ENCODE measurements at places on chromosomes 7 and 10. TPM values are rescaled to one million over a fixed set of nuclear protein-coding genes. Genes with fewer than 3 reads are reported as not detected.

- DNase-seq: no peak
Observed at GRCh38 chr7:19060761-19061259, 56.6 kb downstream of the TWIST1 start.

GRCh38 chr7:76327610-76328009 is 25.1 kb downstream of the HSPB1 start:
- DNase-seq: no peak

DNA sequence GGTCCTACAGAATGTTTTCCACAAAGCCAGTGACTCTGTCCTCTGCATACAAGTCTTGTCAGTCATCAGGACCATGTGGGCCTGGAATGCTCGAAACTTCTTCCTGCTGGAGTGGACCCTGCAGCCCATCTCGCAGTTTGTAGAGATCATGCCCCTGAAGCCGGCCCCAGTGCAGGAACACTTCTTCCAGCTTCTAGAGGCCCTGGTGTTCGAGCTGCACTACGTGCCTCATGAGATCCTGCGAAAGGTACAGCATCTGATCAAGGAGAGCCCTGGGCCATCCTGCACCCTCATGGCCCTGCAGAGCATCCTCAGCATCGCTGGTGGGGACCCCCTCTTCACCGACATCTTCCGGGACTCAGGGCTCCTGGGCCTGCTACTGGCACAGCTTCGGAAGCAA is 46.5 kb downstream of the WDFY4 start:
- DNase-seq: no peak

DNA sequence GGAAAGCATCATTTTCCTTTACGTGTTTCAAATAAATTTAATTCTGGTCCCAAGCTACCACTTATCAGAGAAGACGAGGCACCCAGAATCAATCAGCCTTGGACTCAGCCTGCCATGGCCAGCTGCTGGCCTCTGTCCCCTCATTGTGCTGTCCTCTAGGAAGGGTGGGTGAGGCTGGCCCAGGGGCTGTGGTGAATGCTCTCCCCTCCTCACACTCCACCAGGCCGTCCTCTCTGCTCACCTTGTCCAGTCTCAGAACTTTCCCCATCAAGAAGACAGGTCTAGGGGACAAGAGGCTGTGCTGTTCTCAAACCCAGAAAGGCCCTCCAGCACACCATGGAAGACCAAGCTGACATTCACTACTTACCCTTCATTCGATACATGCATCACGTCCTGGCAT is 36.4 kb downstream of the CXCL12 start:
- no peak for DNase-seq

DNA sequence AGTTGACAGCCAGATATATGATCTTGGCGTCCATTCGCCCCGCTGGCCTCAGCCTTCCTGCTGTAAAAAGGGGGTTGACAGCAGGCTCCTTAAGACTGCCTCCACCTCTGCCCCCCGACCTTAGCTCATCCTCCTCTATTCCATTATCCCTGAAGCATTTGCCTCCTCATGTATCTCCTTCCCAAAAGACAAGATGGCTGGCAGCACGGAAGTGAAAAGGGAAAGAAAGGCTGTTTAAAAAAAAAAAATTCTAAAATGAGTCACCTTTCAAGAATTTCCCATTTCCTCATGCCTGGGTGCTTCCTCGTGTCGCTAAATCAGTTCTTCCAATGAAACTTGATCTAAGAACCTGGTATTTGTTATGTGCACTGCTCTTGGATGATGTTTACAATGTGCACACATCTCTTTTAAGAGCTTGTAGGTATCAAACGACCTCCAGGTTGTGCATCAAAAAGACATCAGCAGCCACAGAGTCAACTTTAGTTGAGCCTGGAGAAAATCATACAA is 1.7 kb downstream of the SCRN1 start:
- DNase-seq: no peak

- no peak for DNase-seq
Observed at GRCh38 chr10:90977162-90977854, 56.4 kb upstream of the ANKRD1 start.

DNA sequence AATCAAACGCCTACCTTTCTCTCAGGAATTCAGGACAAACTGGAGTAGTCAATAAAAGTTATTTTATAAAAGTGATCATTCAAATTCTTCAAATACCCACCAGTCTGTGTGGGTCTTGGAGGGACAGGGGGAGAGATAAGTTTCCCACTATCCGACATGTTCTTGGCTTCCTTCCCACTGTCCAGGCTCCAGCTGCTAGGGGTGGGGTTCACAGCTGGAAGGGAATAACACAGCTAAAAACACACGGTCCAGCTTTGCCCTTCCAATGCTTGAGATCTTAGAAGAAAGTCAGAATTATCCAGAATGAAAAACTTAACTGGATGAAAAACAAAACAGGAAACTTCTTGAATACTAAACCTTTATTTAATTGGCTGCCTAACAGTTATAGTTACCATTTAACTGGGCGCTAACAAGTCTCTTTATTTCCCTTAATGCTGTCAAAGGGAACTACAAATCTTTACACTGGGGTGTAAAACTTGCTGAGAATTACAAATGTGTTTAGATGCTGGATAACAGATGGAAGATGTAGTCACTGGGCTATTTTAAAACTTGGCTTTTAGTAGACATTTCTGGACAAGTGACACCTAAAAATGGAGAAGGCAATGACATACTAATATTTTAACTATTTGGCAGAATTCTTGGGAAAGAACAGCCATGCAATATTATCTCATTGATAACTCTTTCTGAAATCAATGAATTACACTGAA is 172.8 kb upstream of the IMMP2L start:
- DNase-seq: no peak

GRCh38 chr10:101403161-101403560 is 49.2 kb downstream of the BTRC start:
- DNase-seq: no peak

GRCh38 chr7:155227788-155228458 is 69.8 kb upstream of the INSIG1 start:
- no peak for DNase-seq

GRCh38 chr7:1530946-1531262 is 402 bp downstream of the MAFK start:
- no peak for DNase-seq

DNA sequence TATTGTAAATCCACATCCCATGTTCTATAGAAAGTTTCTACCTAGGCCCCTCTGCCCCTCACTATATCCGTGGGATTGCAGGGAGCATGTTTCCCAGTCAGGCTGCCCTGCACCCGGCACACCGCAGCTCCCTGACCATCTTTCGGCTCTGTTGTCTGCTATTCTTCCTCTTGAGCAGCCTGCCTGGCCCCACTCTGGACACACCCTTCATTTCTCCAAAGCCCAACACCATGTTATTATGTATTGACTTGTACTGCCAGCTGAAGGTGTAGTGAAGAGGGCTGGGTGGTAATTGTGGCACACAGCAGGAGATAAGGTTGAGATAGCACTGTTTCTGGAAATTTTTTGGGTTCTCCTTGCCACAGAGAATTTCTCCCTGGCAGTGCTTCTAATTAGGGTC is 9.8 kb downstream of the LRMDA start:
- DNase-seq: no peak

DNA sequence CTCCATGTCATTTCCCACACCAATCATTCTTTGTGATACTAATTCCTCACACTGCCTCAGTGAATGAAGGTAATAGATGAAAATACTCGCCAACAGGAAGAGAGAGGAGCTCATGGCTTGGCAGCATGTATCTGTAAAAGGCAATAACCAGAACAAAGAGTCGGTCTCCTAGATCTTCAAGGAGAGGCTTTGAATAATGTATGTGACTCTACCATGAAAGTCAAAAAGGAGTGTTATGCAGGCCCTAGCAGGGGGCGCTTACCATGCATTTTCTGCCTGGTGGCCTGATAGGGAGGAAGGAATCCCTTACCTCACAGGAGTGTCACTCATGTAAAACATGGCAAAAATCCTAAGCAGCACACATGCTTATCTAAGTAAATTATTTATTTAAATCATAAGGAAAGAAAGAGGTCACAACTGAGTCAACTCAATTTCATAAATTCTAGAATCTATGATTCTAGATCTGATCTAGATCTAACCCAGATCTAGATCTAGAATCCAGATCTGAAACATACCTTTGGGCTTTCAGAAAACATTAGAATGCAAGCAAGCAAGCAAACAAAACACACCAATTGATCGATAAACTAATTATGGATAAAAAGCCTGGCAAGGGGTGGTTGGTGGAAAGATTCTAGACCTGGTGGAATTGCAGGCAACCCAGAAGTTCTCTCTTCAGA is 226.3 kb upstream of the KLF6 start:
- DNase-seq: no peak

DNA sequence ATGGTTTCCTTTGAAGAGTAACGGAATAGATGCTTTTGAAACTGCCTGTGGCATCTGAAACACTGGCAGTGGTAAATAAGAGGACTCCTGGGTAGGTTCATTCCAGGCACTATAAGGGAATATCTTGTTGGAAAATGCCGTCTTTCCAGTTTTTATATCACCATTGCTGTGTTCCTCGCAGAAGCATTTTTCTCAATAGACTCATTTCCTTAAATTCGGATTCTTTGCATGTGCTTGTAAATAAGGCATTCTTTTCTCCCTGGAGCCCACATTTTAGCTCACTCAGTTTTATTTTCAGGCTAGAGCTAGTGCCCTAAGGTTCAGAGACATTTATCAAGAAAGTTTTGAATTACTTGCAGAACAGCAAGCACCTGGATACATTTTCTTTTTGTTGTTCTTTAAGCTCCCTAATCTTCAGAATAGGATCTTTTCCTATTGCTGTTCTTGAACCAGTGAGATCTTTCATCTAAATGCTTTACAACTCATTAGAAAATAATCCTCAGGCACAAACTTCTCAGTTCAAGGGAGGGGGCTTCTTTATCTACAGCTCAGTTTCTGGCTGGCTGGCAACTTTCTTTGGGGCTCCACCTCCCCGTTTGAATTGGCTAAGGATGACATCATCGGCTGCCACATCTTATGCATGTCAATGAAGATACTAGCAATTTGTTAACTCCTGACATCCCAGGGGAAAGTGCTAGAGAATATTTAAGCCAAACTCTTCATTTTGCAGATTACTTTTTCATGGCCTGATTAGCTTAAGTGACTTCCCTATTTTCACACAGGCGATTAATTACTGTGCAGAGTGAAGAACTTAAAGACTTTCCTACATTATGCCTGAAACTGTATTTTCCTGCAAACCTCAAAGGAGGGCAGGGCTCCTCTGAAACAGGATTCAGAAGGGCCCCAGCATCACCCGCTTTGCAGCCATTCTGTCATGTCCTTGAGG is 133.7 kb upstream of the RSU1 start:
- no peak for DNase-seq

GRCh38 chr10:121500701-121501332 is 97.4 kb downstream of the FGFR2 start:
- DNase-seq: no peak

- peak; percentile 72 for DNase-seq
Observed at GRCh38 chr7:151665368-151665767, 145.7 kb upstream of the RHEB start.

- DNase-seq: no peak
Observed at GRCh38 chr7:134947831-134948230, 38.5 kb upstream of the AGBL3 start.

DNA sequence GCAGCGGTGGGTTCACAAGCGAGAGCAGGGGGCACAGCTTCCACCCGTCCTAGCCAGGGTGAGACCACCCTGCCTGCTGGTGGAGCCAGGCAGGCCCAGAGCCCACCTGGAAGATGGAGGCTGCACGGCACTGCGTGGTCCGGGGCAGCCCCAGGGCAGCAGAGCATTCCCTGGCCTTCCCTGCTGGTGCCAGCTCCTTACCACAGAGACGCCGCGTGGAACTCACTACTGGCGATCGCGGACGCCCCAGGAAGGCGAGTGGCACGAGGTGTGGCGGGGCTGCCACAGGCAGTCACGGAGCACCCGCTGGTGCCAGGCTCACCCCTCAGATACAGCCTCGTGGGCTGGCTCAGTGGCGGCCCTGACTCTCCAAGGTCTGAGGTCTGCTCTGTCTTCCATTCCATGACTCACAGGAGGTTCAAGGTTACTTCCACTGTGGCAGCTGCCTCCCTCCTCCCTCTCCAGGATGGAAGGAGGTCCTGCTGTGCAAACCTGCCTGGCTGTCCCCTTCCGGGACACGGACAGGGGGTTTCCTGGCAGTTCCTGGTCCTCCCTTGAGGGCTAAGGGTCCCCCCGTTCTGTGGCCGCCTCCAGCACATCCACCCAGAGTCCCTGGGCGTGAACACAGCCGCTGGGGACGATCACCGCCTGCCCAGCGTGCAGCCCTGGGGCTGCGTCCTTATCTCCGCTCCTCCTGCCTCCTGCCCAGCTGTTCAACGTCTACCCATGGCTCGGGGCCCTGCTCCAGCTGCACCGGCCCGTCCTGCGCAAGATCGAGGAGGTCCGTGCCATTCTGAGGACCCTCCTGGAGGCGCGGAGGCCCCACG is 3.1 kb downstream of the CYP2W1 start:
- DNase-seq: peak; percentile 68

DNA sequence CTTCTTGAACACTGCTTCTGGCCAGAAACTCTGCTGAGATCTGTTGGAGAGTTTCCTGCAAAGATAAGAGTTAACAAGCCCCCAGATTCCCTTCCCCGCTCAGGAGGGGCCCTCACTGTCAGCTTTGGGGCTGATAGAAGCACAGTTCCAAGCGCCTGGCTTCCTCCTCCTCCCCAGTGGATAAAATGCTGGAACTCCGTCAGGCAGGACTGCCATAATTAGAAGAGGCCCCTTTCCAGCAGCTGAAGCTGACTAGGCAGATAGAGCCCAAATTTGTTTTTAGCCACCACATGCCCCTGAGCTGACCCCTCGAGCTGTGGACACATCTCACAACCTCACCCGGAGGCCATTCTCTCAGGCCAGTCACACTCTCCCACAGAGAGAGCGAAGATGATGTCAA is 89.4 kb downstream of the TBXAS1 start:
- peak; percentile 56 for DNase-seq

GRCh38 chr10:21919117-21919516 is 84.4 kb downstream of the DNAJC1 start:
- DNase-seq: no peak

DNA sequence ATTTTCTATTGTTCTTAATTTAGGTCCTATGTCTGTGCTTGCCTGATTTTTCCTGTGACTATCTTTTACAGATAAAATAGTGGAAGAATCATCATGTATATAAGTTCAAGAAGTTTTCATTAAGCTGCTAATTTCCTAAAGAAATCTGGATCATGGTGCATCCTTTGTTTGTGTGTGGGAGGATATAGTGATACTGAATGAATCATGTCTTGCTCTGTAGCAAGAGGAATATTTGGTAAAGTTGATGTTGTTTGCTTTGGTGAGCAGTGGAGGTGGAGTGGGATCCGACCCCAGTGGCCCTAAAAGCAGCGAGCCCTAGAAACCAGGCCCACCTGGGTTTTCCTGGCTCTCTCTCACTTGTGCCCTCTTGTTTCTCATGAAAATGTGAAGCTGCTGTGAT is 83.7 kb downstream of the CCNY start:
- no peak for DNase-seq

MSMB gene
- 11.6 TPM for polyA plus RNA-seq

KAZALD1 gene
- 6.8 TPM for polyA plus RNA-seq

GBX1 gene
- 7.2 TPM for polyA plus RNA-seq

SUFU gene
- 28.4 TPM for polyA plus RNA-seq

PLAC9 gene
- polyA plus RNA-seq: 47.0 TPM

SAP25 gene
- polyA plus RNA-seq: 30.3 TPM

GIMAP4 gene
- polyA plus RNA-seq: 13.3 TPM

MKX gene
- polyA plus RNA-seq: 1.1 TPM

AGAP6 gene
- 21.2 TPM for polyA plus RNA-seq

DAGLB gene
- polyA plus RNA-seq: 14.3 TPM

Measured in testis (tissue), 5 donors.